HFFc6 (cell line): ENCODE measurements at places on chromosomes 6 and 20.

DNA sequence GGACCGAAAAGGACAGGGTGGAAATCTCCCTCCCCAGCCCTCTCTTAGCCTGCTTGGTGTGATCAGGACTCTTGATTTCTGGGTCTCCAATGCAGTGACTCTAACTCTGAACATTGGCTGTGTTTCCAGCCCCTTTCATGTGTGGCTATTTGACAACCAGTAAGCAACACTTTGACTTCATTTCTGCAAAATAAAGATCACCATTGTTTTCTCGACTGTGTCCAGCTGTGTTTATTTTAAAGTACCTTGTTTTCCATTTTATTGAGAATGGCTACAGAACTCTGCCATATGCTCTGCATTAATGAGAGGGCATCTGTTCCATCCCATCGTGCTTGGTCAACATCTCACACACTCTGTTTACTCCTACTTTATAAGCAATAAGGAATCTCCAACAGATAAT is 60.9 kb upstream of the TAGAP start:
- DNase-seq, result no peak

DNA sequence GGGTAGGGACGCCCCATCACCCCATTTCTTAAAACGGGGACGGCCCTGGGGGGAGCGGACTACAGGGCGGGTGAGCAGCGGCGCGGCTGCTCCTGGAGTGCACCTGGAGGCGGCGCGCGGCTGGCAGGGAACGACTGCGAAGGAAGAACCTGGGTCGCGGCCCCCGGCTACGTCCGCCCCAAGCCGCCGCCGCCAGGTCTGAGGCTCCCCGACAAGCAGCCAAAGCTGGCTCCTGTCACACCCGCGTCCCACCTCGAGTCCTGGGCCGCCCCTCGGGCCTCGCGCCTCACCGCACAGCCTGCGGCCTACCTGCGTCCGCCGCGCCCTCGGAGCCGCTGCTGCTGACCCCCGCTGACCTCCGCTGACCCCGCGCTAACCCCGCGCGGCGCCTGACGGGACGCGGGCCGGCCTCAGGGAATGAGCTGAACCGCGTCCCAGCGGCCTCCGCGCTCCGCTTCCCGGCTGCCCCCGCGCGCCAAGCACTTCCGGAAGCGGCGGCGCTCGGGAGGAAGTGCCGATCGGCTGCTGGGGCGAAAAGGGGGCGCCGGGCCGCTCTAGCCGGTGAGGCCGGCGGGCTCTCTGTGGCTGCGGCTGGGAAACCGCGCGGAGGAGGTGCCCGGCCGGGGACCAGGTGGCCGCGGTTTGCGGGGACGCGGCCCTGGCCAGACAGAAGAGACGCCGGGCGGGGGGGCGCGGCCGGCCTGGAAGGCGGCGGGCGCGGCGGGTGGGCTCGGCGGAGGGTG is at the start of the genes ARFRP1 and ZGPAT:
ARFRP1 (minus strand) TSS at position 419 of the 743 bp plus-strand sequence. CDS start 885 bp downstream, outside the sequence.
ZGPAT (plus strand) TSS at position 482 of the 743 bp plus-strand sequence. CDS start 542 bp downstream, outside the sequence.
- DNase-seq, result peak; percentile 58

DNA sequence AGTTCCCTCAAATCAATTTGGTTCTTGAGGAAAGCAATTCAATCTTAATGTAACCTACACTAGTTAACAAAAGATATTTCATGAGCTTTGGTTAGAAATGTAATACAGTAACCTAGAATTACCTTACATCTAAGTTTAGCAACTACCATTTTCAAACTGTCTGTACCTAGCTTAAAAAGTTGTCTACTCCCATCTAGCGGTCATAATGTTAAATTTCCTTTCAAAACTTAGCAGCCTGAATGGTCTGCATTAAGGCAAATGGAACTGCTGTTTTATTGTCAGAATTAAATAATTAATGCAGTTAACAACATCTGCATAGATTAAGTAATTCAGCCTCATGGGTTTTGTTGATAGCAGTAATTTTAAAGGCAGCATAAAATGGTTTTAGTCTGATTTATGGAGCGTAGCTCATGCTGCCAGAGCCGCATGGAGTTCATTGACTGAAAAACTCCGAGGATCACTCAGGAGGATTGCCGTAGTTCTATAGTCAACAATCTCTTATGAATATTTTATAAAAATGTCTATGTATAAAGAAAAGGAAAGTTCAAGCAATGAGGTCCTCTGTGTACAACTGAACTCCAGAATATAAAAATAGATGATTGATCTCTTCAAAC is 485.4 kb upstream of the MANEA start:
- peak; percentile 50 for DNase-seq

DNA sequence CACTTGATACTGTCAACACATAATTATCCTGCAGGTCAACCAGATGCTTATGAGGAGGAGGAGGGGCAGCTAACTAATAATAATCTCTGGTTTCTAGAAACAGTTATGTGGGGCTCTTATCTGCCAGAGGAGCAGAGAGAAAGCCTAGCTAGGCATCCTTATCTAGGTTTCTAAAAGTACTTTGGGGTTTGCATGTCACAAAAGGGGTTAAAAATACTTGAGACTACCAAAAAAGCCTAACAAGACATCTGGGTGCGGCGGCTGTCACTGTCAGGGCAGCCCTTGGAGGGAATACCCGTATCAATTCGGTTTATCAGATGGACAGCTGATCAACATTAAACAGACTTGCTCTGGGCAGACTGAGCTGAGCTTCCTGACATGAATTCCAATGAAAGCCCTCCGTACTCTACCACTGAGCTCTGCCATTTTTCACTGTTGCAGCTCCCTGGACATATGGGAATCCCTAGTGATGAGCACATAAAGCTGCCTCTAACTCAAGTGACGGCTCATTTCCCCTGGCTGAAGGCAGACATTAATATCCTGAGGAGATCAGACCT is 166.6 kb downstream of the PDSS2 start:
- DNase-seq, result no peak

GRCh38 chr20:11130554-11131166 is 456.9 kb upstream of the JAG1 start:
- DNase-seq, result no peak

DNA sequence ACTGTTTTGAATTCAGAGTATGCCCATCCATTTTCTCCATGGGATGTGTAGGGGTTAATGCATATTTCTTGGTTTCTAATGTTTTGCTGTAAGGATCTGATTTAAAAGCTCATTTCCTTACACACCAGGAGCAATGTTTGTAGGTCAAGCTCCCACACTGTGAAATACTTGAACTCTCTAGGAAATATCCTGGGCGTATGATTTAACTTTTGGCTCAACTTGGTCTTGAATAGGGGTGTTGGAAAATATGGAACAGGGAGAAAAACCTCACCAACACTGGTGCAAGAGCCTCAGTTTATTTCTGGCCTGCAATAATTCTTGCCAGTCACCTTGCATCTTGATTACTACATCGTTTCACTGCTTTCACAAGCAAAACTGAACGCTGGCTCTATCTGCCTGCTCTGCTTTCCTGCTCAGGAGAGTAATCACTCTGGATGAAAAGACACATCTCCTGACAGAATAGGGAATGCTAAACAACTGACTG is 25.1 kb upstream of the RFPL4B start:
- no peak for DNase-seq

GRCh38 chr20:1943275-1944002 is 48.2 kb downstream of the SIRPA start:
- no peak for DNase-seq

DNA sequence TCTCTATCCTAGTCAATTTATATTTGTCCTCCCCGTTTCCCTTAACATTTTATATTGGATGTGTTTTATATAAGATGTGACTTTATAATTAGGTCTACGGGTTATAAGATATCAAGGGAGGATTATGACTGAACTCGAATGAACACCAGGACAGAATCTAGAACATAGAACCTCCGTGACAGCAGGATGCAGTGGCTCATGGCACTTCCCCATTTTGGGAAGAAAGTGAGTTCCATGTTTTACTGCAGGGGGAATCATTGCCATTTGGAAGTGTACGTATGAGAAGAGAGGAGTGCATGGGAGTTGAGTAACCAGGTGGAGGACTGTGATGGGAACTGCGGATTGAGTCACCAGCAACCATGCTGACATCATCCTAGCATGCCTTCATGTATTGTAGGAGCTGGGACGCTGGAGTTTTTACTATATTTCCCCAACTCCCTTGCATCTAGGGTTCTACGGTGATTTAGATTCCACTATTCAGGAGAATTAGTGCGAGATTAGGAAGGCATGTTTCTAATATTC is 56.1 kb upstream of the FOXC1 start:
- DNase-seq, result no peak

- DNase-seq, result no peak
Measured at GRCh38 chr6:41943456-41943855, 1.8 kb upstream of the CCND3 start.

- no peak for DNase-seq
Measured at GRCh38 chr6:163735076-163735475, 320.6 kb downstream of the QKI start.

DNA sequence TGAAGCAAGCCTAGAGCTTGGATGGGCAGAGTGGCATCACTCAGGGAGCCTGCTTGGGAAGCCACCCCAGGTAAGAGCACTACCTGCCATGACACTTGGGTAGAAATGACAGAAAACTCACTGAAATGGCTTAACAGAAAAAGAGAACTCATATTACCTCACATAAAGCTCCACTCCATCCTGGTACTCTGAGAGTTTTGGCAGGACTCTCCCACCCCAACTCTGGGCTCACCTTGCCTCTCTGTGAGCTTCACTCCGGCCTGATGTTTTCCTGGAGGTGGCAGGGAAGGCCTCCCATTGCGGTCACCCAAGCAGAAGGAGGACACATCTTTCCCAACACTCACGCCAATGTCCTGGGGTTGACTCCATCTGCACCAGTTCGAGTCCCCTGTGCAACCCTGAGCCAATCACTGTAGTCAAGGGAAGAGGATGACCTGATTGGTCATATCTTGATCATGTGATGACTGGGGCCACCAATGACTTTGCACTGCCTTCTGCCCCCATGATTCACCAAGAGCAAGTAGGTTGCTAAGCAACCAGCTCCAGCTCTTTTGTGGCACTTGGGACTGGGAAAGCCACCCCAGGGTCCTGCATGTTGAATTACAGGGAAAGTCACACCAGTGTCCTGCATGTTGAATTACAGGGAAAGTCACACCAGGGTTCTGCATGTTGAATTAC is 446.1 kb upstream of the SULF2 start:
- no peak for DNase-seq

DNA sequence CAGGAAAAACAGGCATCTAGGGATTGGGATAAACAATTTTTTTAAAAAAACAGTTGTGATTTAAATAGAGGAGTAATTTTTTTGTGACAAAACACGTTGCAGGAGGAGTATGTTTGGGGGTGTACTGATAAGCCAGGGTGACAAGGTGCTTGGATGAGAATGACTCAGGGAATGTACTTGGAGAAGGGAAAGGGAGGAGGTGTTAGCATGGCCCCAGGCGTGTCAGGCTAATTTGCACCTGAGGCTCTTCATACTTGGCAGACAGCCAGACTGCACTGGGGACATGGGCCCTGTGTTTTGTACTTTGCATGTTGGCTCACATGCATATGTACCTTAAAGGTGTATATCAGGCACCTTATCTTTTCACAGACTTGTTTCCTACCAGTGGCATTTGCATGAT is 22.8 kb downstream of the PANK2 start:
- no peak for DNase-seq

DNA sequence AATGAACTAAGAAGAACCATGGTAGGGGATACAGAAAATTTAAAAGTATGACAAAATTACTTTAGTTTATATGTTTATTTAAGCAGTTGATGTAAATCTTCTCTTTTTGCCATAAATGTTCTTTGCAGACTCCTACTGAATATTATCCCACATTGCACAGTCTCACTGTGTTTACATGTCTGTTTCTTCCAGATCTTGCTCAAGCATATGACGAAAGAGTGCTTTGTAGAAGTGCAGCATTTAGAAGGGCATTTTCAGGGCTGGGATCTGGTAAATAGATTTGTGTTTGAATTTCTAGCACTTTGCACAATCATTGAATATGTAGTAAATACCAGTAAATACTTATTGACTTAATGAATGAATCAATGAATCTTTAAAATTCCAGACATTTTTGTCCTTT is 152.0 kb upstream of the EPHA7 start:
- no peak for DNase-seq

DNA sequence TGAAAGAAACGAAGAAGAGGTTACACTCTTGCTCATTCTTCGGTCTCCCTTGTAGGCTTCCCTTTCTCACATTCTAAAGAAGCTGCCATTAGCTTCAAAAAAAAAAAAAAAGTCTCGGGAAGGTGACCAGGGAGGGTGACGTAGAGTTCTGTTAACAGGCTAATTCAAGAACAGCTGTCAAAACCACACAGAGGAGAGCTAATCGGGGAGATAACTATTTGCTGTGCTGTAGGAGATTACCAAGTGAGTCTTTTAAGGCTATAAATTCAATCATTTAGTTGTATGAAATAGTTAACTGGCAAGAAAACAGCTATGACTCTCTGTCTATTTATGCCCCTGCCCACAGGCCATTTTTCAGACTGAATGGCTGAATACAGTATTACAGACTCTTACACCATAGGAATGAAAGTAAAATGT is 256.8 kb downstream of the SYNE1 start:
- DNase-seq, result peak; percentile 77

DNA sequence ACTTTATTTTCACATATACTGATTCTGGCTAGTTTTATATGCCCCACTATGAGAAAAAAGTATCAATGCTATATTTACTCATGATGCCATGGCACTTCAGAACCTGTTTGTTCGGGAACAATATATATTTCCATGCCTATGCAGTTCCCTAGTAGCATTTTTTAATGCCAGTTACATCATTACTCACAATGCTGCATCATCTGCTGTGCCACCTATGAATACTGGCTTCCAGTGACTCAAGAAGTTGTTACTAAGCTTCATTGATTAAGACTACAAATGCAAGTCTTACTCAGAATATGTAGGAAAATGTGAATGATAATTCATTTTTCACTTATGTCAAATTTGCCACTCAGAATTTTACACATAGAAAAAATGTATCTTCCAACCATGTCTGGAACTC is 97.9 kb downstream of the MAFB start:
- DNase-seq, result no peak

DNA sequence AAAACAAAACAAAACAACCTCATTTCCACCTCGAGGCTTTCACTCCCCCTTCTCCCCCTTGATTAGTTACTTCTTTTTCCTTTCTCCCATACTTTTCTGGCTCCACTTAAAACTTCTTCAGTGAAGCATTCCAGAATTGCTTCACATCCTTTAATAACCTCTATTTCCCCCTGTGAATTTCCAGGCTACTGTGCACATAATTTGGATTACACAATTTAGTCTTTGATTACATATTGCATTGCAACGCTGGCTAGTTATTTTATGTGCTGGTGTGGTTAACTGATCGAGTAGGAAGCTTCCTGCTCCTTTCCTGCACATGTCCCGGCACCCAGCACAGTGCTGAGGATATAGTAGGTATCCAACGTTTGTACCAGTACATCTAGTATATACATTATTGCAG is 28.1 kb upstream of the EEF1E1 start:
- DNase-seq, result no peak
